ENCODE measurements at places on chromosomes 4 and X.

DNA sequence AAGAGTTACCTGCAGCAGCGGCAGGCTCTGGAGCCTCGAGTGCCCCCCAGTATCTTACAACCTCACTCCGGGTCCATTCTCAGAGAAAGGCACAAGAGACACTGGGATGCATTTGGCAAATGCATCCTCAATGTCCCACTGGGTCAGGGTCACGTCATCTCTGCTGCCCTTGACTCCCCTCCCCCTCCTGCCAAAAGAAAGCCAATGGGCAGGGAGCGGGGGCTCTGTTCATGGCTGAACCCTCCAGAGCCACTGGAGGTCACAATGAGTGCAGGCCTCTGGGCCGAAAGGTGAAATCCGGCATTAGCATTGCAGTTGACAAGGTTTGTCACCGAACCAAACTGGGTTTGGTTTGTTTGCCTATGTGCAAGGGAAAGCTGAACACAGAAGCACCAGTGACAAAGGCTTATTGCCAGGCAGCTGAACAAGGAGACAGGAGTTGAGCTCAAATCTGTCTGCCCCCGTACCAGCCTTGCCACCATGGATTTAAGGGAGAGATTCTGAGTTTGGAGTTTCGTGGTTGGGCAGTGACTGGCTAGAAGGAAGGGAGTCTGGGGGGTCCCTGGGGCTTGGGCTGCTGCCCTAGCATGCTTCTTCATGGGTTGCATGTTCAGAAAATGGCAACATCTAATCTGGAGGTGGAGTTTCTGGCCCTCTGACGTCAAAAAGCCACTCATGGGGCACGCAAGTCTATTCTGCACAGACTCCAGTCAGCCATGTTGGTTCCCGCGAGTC is 64.3 kb downstream of the HTRA3 start:
- no peak for DNase-seq

- no peak for DNase-seq
These were observed 250.0 kb upstream of the NDST3 start for GRCh38 chr4:117784266-117784665.

- no peak for DNase-seq
These were observed 59.1 kb upstream of the MAGEA10 start for GRCh38 chrX:152197465-152197864.

DNA sequence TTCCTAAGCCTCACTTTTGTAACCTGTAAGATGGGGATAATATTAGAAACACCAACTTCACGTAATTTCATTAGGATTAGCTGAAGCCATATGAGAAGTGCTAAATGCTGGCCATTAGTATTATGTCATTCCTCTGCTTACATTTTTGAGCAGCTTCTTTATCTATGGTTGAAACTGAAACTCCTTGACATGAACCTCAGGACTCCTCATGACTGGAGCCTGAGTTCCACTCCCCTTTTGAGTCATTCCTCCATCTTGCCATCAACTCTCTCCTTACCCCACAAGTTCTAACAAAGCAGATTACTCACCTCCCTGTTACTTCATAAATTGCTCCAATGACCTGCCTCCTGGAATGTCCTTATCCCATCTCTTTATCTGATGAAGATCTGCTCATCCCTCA is 123.2 kb upstream of the KCNIP4 start:
- DNase-seq, result no peak

DNA sequence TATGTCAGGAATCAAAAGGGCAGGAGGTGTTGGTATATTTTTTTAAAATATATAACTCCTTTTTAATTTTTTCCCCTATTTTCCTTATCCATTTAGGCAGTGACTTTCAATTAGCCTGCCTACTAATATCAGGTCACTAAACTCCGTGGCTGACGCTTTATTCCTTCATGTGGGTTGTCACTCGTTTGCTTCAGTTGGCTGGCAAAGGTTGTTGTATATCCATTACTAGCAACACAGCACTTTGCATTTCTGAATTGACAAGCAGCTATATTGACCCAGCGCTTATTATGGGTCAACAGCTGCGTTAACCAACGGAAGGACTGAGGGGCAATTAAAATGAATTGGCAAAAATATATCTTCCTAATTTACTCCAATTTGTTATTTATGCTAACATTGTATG is 87.7 kb downstream of the ARX start:
- no peak for DNase-seq

GRCh38 chr4:153137677-153138630 is 66.3 kb upstream of the TRIM2 start:
- DNase-seq, result no peak

GRCh38 chrX:68895341-68895755 is 66.5 kb downstream of the EFNB1 start:
- DNase-seq, result no peak

DNA sequence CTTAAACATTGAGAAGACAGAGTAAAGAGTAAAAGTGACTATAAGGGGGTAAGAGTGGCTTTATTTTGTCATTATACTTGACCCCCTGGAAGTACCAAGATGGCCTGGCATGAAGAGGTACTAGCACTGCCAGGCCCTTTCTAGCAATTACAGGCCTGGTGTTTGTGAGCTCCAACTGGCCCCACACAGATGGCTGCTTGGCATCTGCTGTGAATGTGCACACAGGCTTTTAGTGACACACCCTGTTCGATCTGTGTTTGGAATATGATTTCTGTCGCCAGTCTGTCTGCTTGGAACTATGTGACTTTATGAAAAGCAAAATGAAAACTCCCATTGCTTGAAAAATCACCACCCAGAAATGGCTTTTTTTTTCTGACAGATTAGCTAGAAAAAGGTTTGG is 123.3 kb downstream of the CLCN4 start:
- no peak for DNase-seq
